ENCODE measurements at places on chromosomes 5 and 9.
A peak's percentile ranks its signal among the peaks of the same experiment; 100 is the strongest.

DNA sequence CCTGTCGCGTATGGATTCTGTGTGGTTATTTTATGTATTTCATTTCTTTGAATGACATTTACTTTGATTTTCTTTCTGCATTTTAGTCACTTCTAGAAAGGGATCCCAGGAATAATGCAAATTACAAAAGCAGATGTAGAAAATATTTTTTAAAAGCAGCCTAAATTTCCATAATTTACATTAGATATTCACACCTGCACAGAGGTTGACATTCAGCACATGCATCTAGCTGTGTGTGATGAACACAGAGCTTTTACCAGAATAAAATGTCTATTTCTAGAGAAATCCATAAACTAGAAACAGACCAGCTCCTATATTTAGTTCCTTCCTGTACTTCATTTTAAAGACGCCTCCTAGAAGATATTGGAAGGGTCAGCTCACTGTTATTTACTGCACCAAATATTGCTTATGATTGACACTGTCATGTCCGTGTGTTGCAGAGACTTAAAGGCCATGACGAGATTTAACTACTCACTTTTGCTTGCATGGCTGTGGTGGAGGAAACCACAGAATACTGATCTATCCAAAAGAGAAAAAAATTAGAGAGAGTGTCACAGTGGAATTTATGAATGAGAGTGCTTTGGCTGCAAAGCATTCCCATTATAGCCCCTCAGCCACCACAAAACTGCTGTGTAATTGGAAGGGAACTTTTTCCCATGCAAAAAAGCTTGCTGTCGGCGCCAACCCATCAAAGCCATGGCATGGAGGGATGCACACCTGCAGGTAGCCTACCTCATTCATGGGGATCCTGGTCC lies 58.1 kb downstream of the EBF1 start:
- DNase-seq = no peak

DNA sequence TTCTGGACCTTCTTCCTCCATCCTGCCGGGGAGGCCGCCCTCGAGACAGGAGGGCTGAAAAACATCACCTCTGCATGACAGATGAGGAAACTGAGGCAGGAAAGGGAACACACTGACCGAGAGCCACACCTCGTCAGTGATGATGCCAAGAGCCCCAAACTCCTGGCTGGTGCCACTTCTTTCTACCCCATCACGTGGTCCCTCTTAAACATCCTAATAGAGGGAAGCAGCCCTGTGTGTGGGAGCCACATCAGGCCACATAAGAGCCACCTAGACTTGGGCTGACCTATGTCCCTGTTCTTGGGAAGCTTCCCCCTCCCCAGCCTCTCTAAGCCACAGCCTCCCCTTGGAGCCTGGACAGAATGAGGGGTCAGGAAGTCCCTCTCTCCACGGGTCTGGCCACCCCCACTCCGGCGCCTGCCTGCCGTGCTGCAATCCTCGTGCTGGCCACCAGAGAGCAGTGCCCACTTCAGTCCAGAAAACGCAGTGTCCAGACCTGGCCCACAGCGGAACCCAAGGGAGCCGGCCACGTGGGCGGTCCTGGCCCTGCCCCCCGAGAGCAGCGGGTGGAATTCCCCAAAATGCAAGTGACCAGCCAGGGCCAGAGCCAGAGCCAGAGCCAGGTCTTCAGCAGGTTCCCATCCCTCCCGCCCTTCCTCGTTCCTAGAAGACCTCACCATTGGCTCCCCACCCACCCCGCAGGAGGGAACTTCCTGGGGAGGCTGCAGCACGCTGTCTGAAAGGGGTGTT lies 54.7 kb upstream of the SARDH start:
- DNase-seq = peak; percentile 80

DNA sequence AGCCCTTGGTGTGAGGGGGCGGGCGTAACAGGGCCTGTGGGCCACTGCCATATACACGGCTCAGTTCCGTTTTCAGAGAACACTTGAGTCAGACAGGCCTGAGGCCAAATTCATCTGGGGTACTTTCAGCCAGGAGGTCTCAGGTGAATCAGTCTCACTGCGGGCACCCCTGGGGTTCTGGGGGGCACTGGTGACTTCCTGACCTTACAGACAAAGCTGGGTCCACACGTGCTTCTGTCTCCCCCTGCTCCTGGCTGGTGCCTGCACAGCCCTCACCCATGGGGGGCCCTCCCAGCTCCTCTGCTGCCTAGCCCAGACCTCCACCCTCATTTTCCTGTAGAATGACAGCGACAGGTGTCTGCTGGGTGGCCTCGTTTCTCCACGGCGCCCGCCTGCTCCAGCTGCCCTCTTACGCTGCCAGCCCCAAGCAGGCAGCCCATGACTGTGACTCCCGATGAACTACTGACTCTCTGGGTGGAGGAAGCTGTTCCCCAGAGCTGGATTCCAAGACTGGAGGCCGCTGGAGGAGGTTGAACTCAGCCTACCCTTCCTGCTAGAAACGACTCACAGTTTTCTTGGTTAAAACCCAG lies 374.1 kb upstream of the IRX4 start:
- DNase-seq = no peak

GRCh38 chr5:69271376-69271775 lies 36.7 kb downstream of the CDK7 start:
- DNase-seq = no peak

DNA sequence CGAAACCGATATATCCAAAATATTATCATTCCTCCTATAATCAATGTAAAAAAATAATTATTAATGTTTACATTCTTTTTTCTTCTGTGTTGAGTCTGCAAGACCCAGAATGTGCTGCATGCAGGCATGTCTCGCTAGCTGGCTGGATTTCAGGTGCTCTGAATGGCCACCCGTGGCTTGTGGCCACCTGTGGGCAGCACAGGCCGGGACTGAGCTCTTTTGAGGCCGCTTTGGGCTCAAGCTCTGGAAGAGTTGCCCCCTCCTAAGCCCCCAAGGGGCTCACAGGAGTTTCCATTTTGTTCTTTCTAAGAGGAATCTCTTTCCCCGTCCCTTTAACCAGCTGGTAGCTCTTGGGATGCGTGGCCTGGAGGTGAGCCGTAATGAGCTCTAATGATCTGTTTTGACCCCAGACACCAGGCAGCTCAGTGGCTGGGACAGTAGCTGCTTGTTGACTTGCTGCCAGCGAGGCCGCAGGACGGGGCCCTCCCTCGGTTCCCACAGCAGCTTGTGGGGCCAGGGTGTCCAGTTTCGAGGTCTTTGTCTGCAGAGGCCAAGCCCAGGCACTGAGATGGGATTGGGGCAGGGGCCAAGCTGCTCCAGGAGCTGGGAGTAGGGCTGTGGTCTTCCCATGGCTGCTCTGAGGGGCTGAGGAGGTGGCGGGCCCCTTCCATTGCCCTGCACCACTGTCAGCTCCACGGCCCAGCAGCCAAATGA lies 20.8 kb downstream of the ASS1 start:
- DNase-seq = no peak

- no peak for DNase-seq
Observed at GRCh38 chr5:158430166-158430797, 571.3 kb upstream of the CLINT1 start.

DNA sequence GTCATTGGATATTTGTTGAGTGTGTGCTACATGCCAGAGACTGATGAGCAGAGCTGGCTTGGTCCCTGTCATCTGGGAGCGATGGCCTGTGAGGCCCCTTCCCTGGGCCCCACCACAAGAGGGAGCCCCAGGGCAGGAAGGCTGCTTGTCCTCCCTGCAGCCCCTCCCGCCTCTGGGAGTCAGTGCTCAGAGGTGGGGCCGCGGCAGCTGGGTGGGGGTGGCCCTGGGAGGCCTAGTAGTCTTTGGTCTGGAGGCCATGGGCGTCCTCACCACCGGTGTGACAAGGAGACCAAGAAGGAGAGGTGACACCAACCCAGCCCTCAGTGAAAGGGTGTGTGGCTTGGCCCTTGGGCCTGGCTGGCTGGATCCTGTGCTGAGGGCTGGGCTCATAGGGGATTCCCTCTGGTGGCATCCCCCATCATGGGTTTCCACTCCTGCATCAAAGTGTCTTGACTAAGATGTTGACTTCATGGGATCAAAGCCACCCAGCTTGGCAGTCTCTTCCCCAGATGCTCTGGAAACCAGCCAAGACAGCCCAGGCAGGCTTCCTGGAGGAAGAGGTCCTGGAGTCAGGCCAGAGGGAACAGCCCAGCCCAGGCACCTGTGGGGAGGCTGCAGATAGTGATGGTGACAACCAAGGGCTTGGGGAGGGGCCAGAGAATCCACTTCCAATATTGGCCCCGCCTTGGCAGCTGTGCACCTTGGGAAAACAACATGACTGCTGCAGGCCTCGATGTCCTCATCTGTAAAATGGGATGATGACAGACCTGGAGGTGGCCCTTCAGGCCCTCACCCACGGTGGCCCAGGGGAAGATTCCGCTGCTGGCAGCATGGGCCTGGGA lies 166.7 kb downstream of the GAPVD1 start:
- DNase-seq = no peak

DNA sequence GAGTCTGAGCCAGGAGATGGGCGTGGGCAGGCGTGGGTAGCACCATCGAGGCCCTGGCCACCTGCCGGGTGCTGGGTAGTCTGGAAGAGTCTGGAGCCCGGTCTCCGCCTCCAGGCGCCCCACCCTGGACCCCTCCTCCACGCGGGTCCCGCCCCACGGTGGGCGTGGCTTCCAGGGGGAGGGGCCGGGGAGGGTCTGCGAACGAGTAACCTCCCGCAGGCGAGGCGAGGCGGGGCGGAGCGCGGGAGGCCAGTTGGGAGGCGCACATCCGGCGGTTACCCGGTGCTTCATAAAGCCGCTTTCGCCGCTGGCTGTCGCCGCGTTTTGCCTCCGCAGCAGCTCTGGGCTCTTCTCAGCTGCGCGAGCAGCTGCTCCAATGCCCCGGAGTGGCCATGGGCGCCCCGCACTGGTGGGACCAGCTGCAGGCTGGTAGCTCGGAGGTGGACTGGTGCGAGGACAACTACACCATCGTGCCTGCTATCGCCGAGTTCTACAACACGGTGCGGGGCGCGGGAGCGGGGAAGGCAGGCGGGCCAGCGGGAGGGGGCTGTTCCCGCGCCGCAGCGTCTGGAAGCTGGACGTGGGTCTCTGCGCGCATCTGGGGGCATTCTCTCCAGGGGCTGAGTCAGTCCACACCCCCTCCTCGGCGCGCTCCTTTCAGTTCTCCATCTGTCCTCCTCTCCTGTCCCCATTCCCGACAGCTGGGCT lies at the start of gene ACER2:
Gene ACER2, plus strand, starts transcription at position 317 of the 708 bp plus-strand sequence. Its CDS starts 76 bp downstream, at position 393.
- peak; percentile 100 for DNase-seq

GRCh38 chr5:175658299-175659145 lies 651 bp downstream of the HRH2 start:
- DNase-seq = peak; percentile 39

DNA sequence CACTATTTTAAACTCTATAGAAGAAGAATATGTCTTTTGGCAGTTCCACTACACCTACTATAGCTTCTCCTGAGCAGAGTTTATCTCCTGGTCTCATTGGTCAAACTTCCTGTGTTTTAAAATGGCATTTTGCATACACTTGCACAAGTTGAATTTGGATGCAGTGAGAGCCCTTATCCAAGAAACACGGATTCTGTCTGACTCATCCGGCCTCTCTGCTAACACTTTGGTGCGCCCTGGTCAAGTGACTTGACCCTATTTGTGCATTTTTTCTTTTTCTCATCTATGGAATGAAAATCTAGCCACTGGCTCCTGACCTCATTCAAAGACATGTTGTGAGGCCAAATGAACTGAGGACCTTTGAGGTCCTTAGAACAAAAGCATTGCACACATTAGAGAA lies 20.0 kb downstream of the PIP5K1B start:
- no peak for DNase-seq

- DNase-seq = no peak
Observed at GRCh38 chr9:121367306-121368137, 2.5 kb downstream of the STOM start.

GRCh38 chr5:156974328-156974727 lies 11.3 kb upstream of the TIMD4 start:
- no peak for DNase-seq

DNA sequence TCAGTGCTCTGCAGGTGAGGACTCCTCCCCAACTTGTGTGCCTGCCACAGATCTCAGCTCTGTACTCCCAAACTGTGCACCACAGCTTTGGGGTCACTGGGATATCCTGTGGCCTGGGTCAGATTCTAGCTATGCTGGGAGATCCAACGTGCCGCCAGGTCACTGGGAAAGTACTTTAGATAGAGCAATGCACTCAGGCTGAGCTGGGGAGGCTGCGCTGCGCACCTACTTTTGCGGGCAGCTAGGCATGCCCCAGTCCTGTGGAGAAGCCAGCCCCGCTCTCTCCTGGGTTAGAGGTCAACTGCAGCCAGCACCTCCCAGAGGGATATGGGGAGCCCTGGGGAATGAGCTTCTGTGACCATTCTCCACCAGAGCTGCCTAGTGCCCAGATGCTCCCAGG lies 552.1 kb upstream of the CDH9 start:
- peak; percentile 21 for DNase-seq

GRCh38 chr5:79962575-79963222 lies 28.4 kb downstream of the MTX3 start:
- peak; percentile 44 for DNase-seq

DNA sequence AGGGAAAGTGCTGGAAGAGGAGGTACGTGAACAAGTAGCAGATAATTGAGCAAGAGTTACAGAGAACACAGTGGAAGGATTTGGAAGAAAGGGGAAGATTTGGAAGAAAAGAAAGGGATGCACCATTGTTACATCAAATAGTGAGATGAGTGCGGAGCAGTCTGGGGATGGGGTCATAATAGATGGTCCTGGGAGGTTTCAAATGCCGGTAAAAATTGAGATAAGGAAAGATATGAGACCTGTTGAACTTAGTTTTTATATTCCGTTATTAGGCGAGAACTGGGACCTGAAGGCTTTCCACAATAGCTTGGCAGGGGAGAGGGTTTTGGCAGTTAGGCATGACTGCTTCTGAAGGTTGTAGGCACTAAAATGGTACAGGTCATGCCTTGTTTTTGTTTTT lies 20.9 kb downstream of the ATP6V0E1 start:
- no peak for DNase-seq

GRCh38 chr5:6686915-6687409 lies 26.3 kb upstream of the TENT4A start:
- DNase-seq = peak; percentile 57

DNA sequence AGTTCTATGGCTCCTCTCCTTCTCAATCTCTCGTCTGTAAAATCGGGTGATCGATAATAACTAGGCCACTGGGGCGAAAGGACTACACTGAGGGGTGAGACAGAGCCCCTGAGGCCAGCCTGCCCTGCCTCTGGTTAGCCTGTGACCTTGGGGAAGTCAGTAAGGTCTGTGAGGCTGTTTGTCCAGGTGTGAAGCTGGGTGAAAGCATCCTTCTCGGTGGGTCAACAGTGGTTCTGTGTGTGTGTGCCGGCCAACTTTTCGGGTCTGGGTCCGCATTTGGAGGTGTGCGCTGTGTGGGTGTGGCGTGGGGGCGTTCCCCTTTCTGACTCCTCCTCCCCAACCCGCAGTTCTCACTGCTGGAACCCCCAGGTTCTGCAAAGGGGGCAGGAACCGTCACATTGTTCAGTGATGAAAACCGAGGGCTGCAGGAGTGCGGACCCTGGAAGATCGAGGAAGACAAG lies 5.0 kb upstream of the RNF44 start:
- no peak for DNase-seq

DNA sequence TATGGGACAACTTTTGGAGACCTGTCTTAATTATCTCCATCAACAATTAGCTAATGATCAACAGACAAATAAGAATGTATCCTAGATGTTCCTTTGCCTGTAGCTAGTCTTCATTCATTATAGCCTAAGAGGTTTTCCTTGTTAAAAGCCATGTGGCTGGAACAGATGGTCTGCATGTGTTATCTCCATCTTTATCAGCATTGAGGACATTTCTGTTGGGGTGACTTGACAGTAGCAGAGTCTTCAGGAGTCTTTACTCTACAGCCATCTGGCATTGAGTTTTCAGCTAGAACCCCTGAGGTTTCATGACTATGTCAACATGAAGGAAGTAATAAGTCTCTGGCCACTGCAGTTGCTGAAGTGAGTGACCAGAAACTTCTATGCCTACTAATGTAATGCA lies 106.6 kb upstream of the TLE4 start:
- no peak for DNase-seq

GRCh38 chr5:54325610-54326311 lies 15.4 kb upstream of the ARL15 start:
- DNase-seq = no peak
